ENCODE measurements at places on chromosomes 7 and 10.
A peak's percentile ranks its signal among the peaks of the same experiment; 100 is the strongest.

DNA sequence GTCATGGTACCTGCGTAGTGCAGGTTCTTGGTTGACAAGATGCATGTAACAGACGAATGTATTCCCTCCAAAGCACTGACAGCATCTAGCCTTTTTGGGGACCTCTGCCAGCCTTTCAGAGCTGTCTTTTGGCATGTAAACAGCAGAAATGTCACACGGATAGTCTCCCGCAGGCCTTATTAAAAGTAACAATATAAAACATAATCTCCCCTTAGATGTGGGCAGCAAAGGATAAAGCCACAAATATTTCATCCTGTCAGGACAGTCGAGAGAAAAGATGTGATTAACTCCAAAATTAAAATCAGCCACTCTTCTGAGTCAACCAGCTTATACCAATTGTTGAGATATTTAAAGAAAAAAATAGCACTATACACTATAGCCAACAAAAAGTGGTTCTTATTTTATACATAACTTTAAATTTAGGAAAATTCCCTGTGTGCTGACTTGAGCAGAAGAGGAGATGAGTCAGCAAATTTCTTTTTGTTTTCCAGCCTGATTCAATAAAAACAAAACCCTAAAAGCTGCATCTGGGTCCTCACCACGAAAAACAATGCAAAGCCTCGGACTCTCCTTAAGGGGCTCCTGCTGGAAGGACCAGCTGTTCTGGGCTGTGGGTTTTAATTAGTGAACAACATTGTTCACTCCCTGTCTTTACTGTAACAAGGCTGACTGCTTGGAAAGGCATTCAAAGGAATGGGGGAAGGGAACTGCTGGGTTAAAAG, 240.2 kb downstream of the ADAM12 start:
- DNase-seq = peak; percentile 93

GRCh38 chr7:39051707-39052106, 74.0 kb downstream of the POU6F2 start:
- no peak for DNase-seq

DNA sequence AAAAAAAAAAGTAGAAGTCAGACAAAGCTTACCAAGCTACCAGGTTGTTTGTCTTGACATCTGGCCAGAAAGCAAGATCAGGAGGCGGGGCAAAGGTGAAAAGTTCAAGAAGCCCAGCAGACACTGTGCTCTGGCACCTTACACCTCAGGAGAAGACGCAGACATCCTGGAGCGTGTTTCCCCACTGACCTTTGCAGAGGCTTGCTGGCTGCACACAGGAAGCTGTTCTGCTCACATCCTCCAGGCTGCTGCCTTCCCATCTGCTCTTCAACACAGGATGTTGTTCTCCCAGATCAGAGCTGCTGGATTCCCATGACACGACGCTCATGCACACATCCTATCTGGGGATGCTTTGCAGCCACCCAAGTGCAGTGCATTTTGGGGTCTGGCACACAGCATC, 174.4 kb upstream of the KIAA1217 start:
- peak; percentile 2 for DNase-seq

DNA sequence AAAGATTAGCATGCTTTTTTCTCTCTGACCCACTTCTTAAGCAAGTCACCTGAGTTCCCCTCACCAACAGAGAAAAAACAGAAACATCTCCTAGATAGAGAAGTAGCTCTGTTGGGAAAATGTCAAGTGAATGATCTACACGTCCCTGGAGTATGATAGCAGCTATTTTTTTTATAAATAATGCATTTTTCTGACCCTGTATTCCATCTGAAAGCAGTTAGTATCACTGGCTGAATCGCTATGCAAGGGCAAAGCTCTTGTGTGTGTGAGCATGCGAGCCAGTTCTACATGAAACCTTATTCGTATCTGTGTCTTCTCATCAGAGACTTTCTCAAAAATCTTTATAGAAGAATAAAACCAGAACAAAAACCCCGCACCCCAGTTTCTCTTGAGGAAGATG, 8.2 kb downstream of the ANKMY2 start:
- peak; percentile 50 for DNase-seq

DNA sequence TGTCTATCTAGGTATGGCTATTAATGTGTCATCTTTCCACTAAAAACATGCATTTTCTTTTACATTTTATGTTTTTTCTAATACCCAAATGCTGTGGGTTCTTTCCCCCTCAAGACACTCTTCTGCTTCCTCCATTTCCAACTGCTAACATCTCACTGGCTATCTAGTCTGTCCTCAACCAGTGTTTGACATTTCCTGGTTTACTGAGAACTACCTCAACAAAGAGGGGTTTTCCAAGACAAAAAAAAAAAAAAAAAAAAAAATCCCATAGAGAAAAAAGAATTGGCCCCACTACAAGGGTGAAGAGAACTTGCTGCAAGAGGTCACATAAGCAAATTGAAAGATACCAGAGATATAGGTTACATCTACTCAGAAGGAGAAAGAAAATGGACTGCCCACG, 359.7 kb downstream of the CRPPA start:
- DNase-seq = no peak

- DNase-seq = no peak
Observed at GRCh38 chr7:157021071-157021870, 10.8 kb upstream of the MNX1 start.

DNA sequence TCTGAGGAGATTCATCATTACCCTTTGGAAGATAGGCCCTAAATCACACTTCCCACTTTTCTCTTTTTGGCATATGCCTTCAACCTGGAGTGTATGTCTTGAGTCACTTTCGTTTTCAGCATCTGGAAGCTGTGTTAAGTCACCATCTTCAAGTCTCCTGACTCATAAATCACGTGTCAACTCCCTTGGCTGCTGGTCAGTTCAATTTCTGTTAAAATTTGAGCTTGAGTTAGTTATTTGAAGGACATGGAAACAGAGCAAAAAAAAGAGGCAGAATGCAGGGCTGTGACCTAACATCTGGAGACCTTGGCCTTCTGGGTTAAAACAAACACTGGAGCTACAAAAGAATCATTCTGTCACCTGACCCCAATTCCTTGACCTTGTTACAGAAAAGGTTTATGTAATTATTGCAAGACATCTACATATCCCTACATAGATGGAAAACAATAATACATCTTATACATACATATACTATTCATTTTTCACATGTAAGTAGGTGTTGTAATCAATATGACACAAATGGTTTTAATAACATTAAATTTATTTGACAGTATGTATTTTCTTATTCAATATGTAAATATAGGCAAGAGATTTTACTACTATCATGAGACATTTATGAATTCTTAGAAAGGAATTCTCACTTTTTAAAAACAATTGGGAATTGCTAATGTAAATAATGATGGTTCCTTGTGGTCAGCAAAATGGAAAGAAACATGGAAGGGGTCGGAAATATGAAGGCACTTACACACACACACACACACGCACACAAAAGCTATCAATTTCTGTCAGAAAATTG, 169.7 kb upstream of the PHYHIPL start:
- DNase-seq = peak; percentile 78

GRCh38 chr7:77799078-77799964, 748 bp downstream of the PHTF2 start:
- DNase-seq = peak; percentile 27

GRCh38 chr10:117053482-117053881, 48.5 kb upstream of the SHTN1 start:
- DNase-seq = no peak

GRCh38 chr7:129804111-129804889, 148.5 kb downstream of the UBE2H start:
- DNase-seq = no peak

GRCh38 chr7:55121249-55121648, 102.4 kb downstream of the EGFR start:
- DNase-seq = no peak

DNA sequence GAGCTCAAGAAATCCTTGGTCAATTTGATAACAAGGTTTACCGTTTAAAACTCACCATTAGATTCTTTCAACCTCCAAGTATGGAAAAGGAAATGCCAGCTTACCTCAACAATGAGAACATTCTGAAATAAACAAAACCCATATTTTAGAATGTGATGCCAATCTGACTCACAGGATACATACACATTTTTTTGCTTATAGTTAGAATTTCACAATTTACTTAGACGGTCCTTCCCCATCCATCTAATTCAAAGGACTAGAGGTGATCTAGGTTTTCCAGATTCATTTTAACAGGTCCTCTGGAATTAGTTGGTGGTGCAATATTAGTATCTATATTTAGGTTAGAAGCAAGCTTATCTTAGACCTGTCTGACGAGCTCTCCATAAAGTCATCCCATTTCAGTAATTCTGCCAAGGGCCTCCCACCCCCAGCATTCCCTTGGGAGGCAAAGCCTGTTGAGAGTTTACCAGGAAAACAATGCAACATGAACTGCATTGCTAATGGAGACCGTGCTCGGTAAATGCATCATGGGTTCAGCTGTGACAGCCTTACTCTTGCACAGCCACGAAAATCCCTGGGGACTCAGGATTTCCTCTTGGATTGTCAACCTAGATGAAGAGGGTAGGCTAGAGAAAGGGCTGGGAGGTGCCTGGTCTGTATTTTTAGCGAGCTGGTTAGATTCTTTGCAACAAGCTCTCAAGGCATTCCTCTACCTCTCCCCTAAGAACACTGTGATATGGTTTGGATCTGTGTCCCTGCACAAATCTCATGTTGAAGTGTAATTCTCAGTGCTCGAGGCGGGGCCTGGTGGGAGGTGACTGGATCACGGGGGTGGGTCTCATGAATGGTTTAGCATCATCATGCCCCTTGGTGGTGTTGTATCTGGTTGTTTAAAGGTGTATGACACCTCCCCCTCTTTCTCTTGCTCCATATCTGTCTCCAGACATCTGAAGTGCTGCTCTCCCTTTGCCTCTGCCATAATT, 93.8 kb downstream of the PRTFDC1 start:
- peak; percentile 74 for DNase-seq

- no peak for DNase-seq
Observed at GRCh38 chr7:85695533-85695932, 508.7 kb upstream of the SEMA3D start.

GRCh38 chr7:43394441-43395130, 188.3 kb upstream of the STK17A start:
- DNase-seq = peak; percentile 11

DNA sequence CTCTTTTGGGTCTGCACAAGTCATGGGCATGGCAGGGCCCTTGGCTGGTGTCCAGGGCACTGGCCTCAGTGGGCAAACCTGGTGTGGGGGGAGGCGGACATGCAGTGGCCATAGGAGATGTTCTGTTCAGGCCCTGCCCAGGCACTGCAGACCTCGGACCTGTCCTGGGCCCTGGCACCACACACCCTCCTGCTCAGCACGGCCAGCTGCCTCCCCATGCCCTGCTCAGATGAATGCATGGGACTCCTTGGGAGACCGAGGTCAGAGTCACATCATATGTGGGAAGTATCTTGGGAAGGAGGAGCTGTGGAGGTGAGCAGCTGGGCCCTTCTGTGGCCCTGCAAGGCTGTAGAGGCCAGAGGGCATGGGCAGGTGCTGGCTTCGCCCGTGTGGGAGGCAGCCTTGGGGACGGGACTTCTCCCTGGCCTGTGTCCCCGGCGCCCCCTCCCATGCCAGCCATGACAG, 130.8 kb downstream of the VIPR2 start:
- DNase-seq = no peak

DNA sequence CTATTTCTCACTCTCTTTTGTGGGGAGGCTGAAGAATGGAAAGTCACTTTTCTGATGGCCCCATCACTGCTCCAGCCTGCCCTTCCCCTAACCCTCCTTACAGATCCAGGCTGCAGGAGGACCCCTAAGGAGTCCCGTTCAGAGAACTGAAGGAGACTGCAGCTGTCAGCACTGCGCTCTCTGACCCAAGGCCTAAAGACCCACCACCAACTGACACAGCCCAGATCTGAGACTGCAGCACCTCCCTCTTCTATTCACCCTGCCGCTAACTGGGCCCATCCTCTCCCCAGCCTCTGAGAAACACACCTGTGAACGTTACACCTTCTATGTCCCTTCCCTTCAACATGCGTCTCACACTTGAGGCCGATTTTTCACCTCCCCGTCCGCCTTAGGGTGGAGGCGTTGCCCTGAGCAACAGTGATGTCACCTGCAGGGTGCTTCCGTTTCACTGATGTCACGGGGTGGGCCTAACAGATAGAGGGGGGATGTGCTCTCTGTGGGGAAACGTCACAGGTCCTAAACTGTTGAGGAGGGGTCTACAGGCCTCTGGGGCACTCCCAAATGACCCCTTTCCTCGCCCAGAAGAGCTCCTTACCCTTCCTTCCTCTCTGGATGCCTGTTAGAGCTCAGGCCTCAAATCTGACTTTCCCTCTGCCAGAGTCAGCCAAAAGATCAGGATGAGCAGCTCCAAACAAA, 5.1 kb downstream of the ITPRIP start:
- DNase-seq = no peak

DNA sequence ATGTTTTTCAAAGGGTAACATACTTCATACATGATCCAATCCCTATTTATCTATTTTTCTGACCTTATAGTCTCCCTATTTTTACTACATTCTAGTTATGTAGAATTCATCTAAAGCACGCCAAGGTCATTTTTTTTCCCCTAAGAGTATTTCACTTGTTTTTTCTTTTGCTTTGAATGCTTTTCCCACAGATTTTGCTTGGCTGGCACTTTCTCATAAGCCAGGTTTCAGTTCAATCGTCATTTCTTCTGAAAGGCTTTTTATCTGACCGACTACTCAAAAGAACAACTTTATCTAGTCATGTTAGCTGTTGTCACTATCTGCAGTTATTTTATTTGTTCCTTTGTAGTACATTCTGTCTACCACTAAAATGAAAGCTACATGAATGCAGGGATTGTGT, 1274.6 kb downstream of the REEP3 start:
- DNase-seq = no peak

DNA sequence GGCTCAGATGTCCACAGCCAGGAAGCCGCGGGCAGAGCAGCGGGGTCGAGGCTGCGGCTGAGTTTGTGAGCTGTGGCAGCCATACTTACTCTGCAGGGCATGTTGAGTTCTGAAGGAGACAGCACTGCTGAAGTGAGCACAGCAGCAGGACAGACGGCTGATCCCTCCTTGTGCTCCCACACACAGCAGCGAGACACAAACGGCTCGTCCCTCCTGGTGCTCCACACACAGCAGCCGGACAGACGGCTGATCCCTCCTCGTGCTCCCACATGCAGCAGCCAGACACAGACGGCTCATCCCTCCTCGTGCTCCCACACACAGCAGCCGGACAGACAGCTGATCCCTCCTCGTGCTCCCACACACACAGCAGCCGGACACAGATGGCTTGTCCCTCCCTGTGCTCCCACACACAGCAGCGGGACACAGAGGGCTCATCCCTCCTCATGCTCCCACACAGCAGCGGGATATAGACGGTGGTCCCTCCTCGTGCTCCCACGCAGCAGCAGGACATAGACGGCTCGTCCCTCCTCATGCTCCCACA, 305.1 kb downstream of the PTPRN2 start:
- DNase-seq = no peak

DNA sequence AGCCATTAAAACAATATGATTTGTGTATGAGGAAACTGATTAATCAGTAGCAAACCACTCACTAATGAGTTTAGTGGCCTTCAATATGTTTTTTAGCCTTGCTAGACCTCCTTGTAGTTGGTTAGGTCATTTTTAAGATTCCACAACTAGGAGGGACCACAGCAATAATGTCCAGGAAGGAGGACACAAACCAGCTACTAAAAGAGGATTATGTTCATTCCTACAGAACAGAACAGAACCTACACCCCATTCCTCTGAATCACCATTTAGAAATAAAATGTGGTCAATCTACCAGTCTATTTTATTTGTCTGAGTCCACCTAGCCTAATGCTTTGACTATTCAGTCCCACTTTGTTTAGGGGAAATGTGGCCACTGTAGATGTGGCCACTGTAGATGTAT, 226.3 kb downstream of the GLI3 start:
- peak; percentile 48 for DNase-seq

All from fibroblast of upper back skin (primary cell).